ENCODE measurements at places on chromosomes 6 and 20. TPM values are rescaled to one million over a fixed set of nuclear protein-coding genes. Genes with fewer than 3 reads are reported as not detected.
A peak's percentile ranks its signal among the peaks of the same experiment; 100 is the strongest.

DNA sequence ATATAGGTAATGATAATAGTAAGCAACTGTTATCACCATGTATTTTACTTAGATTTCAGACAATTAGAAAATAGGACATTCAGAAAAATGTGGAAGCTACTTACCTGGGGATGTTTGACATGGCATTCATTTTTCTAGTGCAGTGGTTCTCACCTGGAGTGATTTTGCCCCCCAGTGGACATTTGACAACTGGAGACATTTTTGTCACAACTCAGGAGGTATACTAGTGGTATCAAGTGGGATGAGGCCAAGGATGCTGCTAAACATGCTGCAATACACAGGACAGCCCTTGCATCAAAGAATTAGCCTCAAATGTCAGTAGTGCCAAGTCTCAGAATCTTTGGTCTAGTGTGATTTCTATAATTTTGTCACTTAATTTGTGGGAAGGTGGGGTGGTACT, 36.1 kb downstream of the NUS1 start:
- DNase-seq: no peak

The OTOR gene
- total RNA-seq: not detected

GRCh38 chr20:45320948-45321595, 13.0 kb upstream of the MATN4 start:
- DNase-seq: peak; percentile 32

GRCh38 chr6:3331971-3332370, 73.2 kb downstream of the PSMG4 start:
- no peak for DNase-seq

- DNase-seq: no peak
Observed at GRCh38 chr20:9942736-9943135, 92.1 kb upstream of the ANKEF1 start.

All from osteoblast (primary cell).